ENCODE measurements at places on chromosomes 1 and 21.

DNA sequence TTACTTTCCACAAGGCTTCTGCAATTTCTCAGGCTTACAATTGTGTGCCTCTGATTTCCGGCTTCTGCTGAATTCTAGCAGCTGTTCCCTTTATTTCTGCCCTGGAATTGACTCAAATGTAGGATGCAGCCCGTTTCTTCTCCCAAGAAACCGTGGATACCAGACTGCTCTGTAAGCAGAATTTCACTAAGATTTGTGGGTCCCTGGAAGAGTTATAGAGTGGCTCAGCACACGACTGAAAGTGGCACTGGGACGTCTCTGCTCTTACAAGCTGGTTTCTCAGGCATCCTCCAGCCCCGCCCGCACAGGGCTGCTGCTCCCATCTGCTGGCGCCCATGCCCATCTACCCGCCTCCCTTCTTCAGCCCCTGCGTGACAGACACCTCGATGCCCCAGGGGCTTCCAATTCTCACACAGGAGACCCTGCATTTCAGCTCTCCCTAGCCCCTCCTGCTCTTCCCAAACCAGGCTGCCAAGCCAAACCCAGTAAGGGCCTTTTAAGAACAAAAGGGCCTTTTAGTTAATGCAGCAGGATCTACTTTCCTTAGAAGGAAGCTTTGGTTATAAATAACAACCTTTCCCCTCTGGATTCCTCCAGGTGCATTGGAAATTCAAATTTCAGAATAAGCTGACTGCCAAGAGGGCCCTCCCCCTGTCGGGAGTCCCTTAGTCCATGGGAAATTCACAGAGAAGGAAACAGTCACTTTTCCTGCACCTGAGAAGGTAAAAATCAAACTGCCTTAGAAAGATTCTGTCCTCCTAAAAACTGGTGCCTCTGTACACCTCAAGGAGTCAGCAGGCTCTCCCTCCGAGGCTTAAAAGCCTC is 45.4 kb upstream of the TENT5B start:
- DNase-seq = peak; percentile 36

DNA sequence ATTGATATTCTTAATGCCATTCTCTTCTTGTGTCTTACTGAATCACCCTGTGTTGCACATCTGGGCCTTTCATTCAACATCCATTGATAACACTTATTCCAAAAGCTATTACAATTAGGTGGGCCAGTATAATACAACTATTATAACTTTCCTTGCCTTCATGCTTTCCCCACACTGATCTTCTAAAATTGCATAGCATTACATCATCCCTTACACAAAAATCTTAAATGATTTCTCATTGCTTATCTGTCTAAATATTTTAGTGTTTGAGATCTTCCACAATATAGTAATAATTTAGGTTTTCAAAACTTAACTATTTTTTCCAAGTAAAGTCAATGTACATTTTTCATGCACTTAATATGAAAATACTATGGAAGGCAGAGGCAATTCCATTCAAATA is 1634.1 kb downstream of the PLA2G4A start:
- DNase-seq = no peak

DNA sequence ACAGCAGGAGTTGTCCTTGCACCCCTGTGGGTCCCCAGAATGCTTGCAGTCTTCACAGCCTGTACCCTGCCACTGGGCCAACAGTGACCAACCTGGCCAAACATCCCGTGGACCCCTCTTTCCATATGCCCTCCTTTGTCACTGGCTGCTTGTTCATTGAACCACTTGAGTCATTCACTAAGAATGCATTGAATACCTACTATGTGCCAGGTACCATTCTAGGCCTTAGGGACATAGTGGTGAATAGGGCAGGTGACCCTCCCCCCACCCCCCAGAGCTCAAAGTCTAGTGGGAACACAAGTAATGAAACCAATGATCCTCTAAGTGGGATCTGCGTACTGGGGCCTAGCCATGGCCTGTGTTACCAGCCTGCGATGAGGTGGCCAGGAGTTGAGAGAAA is 28.2 kb downstream of the PIGP start:
- no peak for DNase-seq

GRCh38 chr1:234208351-234208750 is 164.9 kb upstream of the COA6 start:
- no peak for DNase-seq

DNA sequence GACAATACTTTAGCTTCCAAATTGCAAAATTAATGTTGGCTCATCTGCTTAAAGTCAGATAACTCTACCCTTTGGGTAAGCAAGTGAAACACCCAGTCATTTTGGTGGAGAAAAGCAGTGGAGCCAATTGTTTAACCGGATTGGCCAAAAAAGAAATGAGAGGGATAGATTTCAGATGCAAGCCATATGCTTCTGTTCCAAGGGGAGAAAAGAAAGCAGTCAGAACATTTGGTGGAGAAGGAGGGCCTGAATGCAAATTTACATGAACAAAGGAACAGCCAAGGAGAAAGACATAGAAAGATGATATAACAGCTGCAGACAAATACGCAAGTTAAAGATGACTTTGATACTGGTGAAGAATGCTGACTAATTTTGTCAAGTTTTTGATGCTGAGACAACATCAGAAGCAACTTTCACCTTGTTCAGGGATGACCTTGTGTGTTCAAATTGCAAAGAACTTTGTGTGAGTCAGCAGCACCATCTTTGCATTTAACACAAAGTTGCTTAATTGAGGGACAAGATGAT is 173.1 kb downstream of the TGFB2 start:
- DNase-seq = no peak

DNA sequence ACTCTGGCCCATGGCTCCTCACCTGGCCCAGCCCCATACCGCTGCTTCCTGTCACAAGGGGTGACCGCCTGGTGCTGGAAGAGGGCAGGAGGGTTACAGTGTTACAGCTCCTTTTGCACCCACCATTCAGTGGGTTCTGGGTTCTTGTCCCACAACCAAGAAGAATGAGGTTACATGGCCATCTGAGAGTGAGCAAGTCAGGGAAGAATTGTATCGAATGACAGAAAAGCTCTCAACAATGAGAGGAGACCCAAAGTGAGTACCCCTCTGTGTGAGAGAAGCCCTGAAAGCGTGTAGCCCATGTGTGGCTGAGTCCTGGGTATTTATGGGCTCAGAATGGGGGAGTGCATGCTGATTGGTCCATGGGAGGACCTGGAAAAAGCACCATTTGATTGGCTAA is 888.5 kb downstream of the ADGRL2 start:
- DNase-seq = no peak

GRCh38 chr1:89831462-89832120 is 10.8 kb downstream of the LRRC8D start:
- DNase-seq = no peak

DNA sequence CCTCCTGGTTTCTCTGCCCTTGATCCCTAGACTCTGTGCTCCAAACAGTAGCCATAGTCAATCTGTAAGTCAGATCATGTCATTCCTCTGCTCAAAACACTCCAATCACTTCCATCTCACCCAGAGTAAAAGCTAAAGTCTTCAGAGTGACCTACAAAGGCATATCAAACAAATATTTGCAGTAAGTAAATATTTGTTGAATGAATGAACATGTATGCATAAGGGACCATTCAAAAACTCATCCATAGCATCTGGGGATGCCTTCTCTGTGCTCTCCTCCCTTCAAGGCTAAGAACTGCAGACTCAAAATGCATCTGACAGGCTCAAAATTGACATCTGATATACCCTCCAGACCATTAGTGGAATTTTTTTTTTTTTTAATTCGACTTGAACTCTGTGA is 18.1 kb upstream of the AK5 start:
- DNase-seq = no peak

GRCh38 chr21:38995731-38996130 is 187.5 kb downstream of the PSMG1 start:
- no peak for DNase-seq

GRCh38 chr21:36100971-36101641 is 31.3 kb downstream of the CBR1 start:
- DNase-seq = no peak

GRCh38 chr1:179599623-179600249 is 8.1 kb downstream of the TDRD5 start:
- peak; percentile 2 for DNase-seq

DNA sequence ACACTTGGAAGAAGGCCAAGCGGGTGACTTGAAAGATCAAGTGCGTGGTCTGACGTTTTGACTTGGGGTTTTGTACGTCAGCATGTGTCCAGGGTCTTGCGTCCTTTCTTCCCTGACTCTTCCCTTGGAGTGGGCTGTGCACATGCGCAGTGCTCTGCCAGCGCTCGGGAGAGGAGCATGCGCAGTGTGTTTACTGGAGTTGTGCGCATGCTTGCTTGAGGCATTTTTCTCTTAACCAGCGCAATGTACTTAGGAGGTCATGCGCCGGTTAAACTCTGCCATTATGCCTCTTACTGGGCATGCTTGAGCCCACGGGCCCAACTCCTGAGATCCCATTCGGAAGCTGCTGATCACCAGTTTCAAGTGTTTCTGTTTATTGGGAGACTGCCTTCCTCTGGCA is 242.5 kb upstream of the AJAP1 start:
- DNase-seq = no peak

GRCh38 chr21:40020651-40021050 is 153.4 kb downstream of the PCP4 start:
- DNase-seq = no peak

DNA sequence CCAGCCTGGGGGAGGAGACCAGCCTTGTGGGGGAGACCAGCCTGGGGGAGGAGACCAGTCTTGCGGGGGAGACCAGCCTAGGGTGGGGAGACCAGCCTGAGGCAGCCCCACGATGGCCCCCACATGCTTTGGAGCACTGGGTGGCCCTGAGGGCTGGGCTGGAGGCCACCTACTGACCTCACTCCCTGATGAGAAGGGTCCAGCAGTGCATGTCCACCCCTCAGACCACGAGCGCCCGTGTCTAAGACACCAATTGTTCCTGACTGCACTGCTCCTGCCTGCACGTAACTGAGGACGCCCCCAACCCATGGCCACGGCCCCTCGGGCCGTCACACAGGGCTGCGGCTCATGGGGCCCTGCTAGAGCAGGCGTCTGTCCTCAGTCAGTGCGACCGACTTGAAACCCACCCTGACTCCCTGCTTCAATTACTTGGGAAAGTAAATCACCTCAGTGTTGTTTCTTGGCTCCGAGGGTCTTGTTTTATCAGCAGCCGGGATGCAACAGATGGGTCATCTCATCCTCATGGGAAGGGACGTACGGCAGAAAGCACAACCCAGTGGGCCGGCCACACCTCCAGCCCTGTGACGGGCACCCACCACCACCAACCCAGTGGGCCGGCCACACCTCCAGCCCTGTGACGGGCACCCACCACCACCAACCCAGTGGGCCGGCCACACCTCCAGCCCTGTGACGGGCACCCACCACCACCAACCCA is at the start of gene SPATC1L:
SPATC1L (minus strand) TSS at position 550 of the 715 bp plus-strand sequence. CDS start 1,643 bp downstream, outside the sequence.
- DNase-seq = peak; percentile 76

DNA sequence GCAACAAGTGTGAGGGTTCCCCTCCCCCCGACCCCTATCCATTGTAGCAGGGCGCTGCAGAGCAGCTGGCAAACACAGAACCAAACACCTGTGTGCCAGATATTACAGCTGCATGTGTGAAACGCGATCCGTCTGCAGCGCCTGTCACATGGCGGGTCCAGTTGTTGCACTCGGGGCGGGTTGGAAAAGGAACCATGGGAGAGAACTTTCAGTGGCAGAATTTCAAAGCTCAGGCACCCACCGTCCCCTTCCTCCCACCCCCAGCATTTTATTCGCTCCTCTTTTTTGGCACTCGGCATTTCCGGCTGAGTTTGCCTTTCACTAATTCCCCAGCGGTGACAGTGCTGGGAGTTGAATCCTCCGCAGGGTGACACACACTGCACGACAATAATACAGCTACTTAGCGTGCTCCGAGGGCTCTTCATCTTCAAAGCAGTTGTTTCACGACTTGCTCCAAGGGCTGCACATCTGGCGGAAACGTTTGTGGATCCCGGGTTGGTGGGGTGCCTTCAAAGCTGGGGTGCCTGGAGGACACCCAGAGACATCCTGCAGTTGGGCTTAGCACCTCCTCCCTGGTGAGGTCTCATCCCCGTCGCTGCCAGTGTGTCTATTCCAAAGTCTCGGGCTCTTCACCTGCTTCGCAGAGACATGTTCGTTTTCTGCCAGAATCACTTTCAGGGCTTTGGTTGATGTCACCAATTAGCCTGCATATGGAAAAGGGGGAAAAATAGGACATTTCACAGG is 180.7 kb downstream of the ZBTB18 start:
- peak; percentile 49 for DNase-seq

GRCh38 chr1:7422966-7423365 is 348.1 kb upstream of the VAMP3 start:
- no peak for DNase-seq

GRCh38 chr1:116769994-116770393 is 15.8 kb downstream of the CD2 start:
- no peak for DNase-seq

DNA sequence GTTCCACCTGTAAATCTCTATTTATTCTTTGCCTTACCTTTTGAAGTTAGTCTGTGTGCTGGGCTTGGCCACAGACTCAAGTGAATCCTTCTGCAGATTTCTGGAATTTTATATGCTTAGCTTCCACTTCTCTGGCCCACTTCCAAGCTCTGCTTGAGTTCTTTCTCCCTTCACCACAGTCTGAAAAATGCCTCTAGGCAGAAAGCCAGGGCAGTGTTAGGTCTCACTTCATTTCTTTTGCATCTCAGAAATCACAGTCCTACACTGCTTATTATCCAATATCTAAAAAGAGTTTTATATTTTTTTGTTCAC is 48.9 kb downstream of the INKA2 start:
- peak; percentile 87 for DNase-seq

DNA sequence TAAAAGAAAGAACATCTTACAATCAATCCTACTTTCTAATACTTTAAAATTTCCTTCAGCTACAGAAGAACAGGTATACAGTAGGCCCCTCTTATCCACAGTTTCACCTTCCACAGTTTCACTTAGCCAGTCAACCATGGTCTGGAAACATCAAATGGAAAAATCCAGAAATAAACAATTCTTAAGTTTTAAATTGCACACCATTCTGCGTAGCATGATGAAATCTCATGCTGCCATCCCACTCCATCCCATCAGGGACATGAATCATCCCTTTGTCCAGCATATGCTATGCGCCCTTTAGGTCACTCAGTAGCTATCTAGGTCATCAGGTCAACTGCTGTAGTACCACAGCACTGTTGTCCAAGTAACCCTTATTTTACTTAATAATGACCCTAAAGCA is 67.7 kb downstream of the HSF2BP start:
- DNase-seq = peak; percentile 64

- DNase-seq = no peak
Measured at GRCh38 chr1:59057796-59058195, 239.1 kb upstream of the FGGY start.

GRCh38 chr21:32710987-32711386 is 16.8 kb downstream of the SYNJ1 start:
- no peak for DNase-seq

GRCh38 chr1:202616355-202616915 is 93.8 kb downstream of the SYT2 start:
- no peak for DNase-seq

GRCh38 chr1:6599141-6599975 is 3.3 kb downstream of the KLHL21 start:
- no peak for DNase-seq

- DNase-seq = no peak
Measured at GRCh38 chr1:167064621-167065020, 25.6 kb downstream of the GPA33 start.

Data from foreskin fibroblast (primary cell).